ENCODE measurements at places on chromosomes 4 and X.

GRCh38 chrX:44973420-44973932 is 100.5 kb downstream of the KDM6A start:
- no peak for DNase-seq

DNA sequence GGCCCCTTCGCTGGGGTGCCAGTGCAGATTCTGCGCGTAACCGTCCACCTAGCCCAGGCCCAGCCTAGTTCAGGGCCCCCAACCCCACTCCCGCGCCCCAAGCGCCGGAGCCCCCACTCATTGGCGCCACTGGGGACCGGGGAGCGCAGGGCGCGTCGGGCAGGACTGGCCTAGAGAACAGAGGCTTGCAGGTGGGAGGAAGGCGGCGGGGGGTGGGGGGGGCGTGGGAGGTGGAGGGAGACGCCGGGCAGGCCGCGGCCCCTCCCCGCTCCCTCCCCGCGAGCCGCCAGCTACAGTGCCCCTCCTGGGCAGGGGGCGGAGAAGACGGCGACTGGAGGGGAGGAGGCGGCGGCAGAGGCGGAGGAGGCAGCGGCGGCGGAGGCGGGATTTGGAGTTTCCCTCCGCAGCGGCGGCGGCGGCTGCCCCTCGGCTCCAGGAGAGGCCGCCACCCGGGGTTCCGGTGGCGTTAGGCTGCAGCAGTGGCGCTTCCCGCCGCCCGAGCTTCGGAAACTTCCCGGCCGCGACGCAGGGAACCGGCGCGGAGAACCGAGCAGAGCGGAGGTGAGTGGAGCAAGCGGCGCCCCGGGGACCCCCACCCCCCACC is 4.8 kb upstream of the DUSP9 start:
- DNase-seq, result no peak

- DNase-seq, result no peak
Measured at GRCh38 chr4:97105347-97106099, 1037.8 kb downstream of the STPG2 start.

- DNase-seq, result no peak
Measured at GRCh38 chr4:58286335-58286734, 1176.2 kb upstream of the IGFBP7 start.

GRCh38 chr4:7470522-7471128 is 35.9 kb upstream of the PSAPL1 start:
- no peak for DNase-seq

GRCh38 chr4:137333031-137333430 is 199.3 kb downstream of the PCDH18 start:
- no peak for DNase-seq

DNA sequence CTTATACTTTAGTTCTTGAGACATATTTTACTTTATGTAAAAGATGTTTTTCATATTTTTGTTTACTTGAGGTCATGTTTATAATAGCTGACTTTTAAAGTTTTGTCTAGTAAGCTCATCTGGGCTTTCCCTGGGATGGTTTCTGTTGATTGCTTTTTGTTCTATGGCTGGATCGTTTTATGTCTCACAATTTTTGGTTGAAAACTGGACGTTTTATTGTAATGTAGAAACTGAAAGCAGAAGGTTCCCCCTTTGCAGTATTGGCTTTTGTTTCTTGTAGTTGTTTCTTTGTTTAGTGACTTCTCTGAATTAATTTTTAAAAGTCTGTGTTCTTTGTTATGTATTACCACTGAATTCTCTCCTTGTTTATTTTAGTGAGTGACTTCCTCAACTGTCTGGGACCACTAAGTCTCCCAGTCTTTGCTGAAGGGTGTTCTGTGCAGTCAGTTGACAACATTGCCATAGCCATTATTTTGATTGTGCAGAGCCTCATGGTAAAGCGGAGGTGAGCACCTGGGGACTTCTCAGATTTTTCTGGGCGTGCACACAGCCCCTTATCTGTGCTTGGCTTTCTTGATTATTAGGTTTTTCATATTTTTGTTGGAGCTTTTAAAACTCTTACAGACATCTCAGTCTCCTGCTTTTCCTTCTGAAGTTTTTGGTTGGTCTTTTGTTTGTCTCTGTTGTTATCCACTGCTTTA is 31.0 kb downstream of the KDM6A start:
- DNase-seq, result no peak

GRCh38 chrX:118884552-118885138 is 61.0 kb downstream of the ZCCHC12 start:
- DNase-seq, result no peak

- DNase-seq, result no peak
Measured at GRCh38 chr4:27973056-27973455, 1112.4 kb downstream of the STIM2 start.

- DNase-seq, result no peak
Measured at GRCh38 chr4:30722092-30722358, 1.9 kb downstream of the PCDH7 start.

GRCh38 chr4:6854098-6854744 is 55.4 kb upstream of the TBC1D14 start:
- no peak for DNase-seq

DNA sequence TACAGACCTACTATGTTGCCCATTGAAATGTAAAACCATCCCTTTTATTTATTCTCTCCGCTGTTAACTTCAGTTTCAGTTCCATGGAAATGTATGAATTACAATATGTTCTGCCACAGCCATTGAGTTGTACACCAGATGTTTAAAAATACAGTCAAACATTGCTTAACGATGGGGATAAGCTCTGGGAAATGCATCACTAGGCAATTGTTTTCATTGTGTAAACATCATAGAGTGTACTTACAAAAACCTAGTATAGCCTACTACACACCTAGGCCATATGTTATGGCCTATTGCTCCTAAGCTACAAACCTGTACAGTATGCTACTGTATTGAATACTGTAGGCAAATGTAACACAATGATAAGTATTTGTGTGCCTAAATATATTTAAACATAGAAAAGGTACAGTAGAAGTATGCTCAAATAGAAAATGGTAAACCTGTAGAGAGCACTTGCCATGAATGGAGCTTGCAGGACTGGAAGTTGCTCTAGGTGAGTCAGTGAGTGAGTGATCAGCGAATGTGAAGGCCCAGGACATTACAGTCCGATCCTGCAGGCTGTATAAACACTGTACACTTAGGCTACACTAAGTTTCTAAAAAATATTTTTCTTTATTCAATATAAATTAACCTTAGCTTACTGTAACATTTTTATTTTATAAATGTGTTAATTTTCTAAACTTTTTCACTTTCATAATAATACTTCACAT is 2.7 kb upstream of the PF4V1 start:
- DNase-seq, result no peak

- no peak for DNase-seq
Measured at GRCh38 chrX:39449352-39449751, 648.1 kb downstream of the MID1IP1 start.

- no peak for DNase-seq
Measured at GRCh38 chr4:140188975-140189374, 35.0 kb upstream of the MAML3 start.

GRCh38 chr4:83172371-83172770 is 57.8 kb upstream of the PLAC8 start:
- DNase-seq, result no peak

GRCh38 chr4:7938609-7939376 is 868 bp downstream of the AFAP1 start:
- DNase-seq, result no peak

- DNase-seq, result no peak
Measured at GRCh38 chr4:15378062-15378461, 49.8 kb upstream of the C1QTNF7 start.

- no peak for DNase-seq
Measured at GRCh38 chr4:80610845-80611677, 275.5 kb downstream of the CFAP299 start.

DNA sequence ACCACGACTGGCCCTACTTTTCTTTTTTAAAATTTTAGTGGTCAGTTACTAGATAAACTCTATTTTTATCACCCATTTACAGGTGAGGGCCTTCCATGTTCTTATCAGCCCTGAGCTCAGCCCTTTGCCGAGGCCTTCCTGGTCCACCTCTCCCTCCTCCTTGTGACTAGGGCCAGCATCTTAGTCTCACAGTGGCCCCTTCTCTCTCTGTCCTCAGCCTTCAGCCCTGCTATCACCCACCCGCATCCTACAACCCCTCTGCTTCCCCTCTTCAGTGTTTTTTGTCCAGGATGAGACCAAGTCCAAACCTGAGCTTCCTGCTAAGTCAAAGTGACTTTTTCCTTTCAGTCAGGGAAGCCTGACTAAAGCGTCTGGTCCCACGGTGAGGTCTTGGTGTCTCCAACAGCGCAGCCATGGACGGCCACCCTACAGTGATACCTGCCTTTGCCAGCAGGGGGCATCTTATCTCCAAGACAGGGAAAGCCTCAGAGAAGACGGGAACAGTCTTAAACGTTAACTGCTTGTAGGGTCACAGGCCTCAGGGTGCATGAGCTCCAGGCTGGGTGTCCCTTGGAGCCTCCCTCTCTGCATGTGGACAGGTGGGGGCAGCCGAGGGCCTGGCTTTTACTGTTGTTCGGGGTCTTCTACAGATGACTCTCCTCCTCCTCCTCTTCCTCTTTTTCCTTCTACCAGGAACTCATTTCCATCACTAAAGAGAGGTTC is 11.7 kb upstream of the GAGE10 start:
- no peak for DNase-seq

- DNase-seq, result no peak
Measured at GRCh38 chr4:76277667-76278066, 26.1 kb downstream of the FAM47E start.

- DNase-seq, result no peak
Measured at GRCh38 chr4:126708716-126709115, 924.0 kb upstream of the INTU start.

DNA sequence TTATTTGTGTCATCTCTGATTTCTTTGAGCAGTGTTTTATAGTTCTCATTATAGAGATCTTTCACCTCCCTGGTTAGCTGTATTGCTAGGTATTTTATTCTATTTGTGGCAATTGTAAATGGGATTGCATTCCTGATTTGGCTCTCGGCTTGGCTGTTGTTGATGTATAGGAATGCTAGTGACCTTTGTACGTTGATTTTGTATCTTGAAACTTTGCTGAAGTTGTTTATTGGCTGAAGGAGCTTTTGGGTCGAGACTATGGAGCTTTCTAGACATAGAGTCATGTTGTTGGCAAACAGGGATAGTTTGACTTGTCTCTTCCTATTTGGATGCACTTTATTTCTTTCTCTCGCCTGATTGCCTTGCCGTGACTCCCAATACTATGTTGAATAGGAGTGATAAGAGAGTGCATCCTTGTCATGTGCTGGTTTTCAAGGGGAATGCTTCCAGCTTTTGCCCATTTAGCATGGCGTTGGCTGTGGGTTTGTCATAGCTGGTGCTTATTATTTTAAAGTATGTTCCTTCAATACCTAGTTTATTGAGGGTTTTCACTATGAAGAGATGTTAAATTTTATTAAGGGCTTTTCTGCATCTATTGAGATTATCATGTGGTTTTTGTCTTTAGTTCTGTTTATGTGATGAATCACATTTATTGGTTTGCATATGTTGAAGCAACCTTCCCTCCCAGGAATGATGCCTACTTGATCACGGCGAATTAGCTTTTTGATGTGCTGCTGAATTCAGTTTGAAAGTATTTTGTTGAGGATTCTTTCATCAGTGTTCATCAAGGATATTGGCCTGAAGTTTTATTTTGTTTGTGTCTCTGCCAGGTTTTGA is 72.7 kb upstream of the BOD1L1 start:
- no peak for DNase-seq

DNA sequence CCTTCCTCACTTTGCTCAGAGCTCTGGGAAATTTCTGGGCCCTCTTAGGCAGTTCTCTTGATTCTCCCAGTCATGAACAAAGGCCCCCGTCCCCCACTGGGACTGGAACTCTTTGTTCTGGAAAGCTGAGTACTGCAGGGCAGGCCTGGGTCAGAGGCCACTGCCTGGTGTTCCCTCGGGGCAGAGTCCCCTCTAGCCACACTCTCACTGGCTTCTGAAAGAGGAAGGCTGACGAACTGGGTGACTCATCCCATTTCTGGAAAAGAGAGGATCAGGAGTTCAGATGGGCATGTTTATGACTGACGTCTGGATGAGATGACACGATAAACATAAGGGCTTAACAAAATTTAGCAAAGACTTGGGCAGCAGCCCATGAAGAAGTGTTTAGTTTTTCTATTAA is 47.7 kb downstream of the DDX3X start:
- no peak for DNase-seq

DNA sequence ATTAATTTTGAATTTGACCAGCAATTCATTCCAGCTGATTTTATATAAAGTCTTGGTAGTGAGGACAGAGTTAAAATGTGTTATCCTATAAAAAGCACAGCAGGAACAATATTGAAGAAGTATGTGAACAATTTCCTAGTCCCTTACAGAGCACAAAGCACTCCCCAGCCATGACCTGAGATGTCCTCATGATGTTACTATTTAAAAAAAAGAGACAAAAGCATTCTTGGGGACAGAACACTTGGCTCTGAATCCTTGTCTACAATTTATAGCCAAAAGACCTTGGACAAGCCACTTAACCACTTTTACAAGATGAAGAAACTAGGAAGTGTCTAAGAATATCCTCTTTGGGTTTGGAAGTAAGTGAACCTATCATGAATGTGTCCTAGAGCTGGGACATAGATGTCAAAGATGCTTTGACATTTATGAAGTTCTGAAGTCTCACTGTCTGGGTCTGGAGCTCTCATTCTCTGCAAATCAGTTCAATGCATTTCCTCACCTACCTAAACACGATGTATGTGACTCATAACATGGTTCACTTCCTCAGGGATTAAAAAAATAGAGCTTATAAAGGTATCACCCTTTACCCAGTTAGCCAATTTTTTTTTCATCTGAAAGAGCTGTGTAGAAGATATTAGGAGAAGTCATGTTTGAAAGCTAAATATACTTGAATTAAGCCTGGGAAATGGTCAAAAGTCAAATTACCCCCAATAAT is 61.4 kb downstream of the IGFBP7 start:
- DNase-seq, result no peak
